ENCODE measurements at places on chromosomes 3 and 15. TPM values are rescaled to one million over a fixed set of nuclear protein-coding genes. Genes with fewer than 3 reads are reported as not detected.

The GPR149 gene
- not detected for total RNA-seq

The GRIP2 gene
- total RNA-seq: 0.99 TPM

DNA sequence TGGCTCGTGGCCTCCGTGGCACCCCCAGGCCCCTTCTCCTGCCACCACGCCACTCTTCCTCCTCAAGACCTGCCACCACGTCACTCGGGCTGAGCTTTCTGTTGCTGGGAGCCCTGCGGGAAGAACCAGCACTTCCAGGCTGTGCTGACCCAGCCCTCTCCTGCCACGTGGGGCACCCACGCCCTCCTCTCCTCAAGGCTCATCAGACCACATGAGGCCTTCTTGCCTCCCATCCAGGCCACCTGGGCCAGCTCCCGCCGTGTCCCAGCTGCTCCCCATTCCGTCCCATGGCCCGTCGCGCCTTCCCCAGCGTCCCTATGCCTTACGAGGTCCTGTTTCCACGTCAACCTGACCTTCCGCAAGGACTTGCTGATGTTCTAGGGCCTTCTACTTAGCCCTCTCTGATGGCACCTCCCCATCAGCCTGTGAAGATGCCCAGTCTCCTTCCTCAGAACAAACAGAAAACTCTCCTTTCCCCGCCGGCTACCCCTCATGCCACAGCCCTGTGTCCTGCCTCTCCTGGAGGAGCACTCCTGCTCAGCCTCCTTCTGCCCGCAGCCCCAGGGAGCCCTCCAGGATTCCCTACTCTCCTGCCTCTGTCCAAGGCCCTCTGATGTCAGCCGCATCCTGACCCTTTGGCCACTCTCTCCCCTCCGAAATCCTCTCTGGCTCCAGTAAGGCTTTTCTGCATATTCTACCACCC is 71.1 kb upstream of the BLM start:
- DNase-seq: peak; percentile 60

DNA sequence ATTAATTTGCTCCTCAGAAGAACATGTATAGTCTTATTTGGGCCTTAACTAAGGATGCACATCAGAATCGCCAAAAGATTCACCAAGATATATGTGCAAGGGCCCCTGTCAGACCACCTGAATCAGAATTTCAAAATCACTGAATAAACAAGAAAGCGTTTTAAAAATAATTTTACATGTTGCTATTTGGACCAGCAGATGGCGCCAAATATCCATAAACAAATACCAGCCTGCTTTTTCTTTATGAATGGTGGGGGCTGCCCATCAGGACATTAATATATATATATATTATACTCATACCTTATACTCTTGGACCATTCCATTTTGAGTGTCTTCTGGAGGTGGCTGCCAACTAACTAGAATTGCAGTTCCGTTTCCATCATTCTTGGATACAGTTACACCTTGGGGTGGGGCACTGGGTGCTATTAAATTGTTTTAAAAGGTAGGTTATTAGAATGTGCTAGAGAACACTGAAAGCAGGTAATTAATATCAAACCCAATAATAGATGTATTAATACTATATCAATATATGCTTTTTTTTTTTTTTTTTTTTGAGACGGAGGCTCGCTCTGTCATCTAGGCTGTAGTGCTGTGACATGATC is 1108.3 kb downstream of the ROBO1 start:
- no peak for DNase-seq

GRCh38 chr3:142495103-142495502 is 47.3 kb upstream of the XRN1 start:
- DNase-seq: no peak

The CD80 gene
- total RNA-seq: 0.26 TPM

DNA sequence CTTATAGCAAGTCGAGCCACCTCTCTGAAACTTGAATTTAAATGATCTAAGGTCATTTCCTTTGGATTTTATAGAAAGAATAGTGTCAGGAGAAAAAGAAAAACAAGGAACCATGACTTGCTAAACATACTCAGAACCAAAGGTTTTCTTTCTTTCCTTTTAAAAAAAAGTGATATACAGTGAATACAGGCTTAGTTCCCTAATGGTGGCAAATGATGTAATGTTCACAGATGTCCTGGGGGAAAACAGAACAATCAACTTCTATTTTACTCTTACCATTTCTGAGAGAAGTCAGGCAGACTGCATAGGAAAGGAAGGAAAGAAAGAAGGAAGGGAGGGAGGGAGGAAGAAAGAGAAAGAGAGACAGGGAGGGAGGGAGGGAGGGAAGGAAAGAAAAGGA is 56.5 kb downstream of the ST6GAL1 start:
- DNase-seq: no peak

DNA sequence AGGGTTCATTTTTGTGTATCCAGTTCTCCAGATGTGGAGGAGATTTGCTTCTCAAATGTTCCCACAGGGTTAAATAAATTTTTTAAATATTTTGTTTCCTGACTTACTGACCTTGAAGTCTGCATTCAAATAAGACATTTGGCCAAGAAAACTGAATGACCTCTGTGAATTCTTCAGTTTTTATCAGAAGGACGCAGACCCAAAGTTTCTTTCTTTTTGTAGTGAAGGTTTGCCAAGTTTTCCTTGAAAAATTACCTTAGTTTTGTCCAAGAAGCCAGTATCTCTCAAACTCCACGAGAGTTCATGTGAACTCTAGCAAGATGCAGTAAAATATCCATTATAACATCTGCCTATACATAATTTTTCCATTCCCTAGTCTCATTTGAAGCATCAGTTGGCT is 202.9 kb downstream of the ZMAT3 start:
- DNase-seq: no peak

DNA sequence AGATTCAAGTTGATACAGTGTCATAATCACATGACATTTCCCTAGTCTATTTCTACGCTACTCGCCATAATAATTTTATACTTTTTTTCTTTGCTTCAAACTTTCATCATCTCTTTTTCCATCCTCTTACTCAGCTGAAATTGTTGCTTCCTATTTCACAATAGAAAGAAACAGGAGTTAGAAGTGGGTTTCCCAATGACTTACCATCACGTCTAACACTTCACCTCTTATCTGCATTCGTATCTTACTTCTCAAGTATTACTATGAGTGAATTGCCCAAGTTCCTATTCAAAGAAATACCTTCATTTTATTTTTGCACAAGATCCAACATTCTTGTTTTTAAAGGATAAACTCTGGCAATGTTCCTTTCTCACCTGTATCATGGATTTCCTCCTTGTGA is 1539.9 kb downstream of the SI start:
- DNase-seq: no peak

DNA sequence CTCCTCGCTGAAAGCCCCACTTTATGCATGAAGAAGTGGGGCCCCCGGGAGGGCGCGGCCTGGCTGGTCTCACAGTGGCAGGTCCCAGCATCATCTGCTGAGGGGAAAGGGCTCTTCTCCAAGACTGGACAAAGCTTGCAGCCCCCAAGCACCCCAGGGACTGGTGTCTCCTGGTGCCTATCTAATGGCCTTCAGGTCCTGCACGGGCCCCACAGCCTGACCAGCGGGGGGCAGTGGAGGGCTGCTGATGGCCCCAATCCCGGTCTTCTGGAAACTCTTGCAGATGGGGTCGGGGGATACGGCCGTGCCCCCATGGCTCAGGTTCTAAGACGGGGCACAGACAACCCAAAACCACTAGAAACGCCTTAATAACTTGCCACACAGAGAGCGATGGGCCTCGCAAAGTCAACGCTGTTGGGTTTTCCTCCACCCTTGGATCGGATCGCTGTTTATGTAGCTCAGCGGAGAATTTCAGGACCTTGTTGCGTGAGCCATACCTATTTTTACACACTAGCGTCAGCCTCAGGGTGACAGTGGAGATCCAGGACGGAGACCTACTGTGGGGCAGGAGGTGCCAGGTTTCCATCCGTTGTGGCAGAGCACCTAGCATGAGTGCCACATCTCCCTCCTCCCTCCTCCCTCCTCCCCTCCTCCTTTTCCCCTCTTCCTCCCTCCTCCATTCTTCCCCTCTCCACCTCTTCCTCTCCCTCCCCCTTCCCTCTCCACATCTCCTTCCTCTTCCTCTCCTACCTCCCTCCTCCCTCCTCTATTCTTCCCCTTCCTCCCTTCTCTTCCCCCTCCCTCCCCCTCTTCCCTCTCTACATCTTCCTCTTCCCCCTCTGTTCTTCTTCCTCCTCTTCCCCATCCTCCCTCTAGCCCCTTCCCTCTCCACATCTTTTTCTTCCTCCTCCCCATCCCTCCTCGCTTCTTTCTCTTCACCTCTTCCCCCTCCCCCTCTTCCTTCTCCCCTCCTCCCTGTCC is 79.3 kb upstream of the ALDH1L1 start:
- DNase-seq: peak; percentile 68

- peak; percentile 65 for DNase-seq
These were observed 61.5 kb upstream of the GRM7 start for GRCh38 chr3:6799264-6799915.

- DNase-seq: no peak
These were observed 6.7 kb downstream of the ZBTB47 start for GRCh38 chr3:42660131-42660715.

DNA sequence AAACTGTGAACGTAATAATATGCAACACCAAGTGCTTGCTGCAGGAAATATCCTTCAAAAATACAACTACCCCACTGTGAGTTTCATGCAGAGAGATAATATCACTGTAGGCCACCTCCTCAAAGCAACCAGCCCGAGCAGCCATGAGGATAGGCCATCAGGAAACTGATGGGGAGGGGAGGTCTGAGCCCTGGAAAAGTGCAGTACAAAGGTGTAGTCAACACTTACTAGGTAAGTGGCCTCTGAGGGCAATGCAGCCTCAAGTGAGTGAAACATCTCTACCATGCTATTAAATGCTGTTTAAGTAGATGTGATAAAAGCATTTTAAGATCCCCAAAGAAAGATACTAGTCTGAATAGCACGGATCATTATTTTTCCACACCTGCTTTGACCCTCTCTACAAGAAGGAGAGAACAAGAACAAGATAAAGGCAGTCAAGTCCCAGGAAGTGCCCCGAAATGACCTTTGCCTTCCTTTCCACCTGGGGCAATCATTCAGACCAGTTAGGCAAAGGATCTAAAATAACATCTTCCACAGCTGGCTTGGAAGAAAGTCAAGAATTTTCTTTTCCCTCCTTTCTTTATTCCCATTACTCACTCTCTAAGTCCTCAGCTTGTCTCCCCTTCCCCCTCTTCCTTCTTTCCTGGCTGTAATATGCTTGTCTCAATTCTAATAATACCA is 62.8 kb downstream of the FMN1 start:
- DNase-seq: no peak

- DNase-seq: no peak
These were observed 132.5 kb downstream of the DNAJB8 start for GRCh38 chr3:128334086-128334645.

Measured in body of pancreas (tissue), 4 donors.